ENCODE measurements at places on chromosomes 7 and 10.

DNA sequence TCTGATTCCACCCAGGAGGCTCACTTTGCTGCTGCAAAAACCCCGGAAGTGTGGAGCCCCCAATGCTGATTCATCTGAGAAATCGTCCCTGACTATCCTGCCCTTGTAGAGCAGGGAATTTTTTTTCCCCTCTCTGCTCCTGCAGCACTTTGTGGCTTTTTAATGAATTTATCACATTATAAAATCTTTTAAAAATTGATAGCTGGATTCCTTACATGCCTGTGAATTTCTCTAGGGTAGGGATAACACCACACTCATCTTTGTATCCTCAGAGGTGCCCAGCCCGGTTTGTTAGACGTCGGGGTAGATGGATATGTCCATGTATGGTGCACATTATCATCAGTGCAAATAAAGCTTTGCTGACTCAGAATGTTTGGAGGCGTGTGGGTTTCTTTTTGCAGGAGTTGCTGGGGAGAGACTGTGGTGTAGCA, 185.7 kb downstream of the STK31 start:
- no peak for DNase-seq

DNA sequence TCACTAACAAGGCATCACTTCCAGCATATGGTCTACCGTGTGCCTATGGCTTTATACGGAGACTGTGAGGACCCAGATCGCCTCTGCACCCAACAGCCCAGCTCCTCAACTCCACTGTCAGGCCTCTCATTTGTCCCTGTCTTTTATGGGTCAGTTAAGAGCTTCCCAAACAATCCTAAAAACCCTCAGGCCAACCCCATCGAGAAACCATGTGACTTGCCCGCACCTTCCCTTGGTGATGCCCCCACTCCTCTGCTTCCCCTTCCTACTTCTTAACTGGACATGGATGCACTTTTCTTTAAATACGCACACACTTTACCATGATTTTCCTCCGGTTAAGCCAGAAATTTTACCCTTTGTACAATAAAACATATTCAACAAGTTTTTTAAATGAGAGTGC, 46.8 kb downstream of the BAIAP2L1 start:
- DNase-seq = no peak

DNA sequence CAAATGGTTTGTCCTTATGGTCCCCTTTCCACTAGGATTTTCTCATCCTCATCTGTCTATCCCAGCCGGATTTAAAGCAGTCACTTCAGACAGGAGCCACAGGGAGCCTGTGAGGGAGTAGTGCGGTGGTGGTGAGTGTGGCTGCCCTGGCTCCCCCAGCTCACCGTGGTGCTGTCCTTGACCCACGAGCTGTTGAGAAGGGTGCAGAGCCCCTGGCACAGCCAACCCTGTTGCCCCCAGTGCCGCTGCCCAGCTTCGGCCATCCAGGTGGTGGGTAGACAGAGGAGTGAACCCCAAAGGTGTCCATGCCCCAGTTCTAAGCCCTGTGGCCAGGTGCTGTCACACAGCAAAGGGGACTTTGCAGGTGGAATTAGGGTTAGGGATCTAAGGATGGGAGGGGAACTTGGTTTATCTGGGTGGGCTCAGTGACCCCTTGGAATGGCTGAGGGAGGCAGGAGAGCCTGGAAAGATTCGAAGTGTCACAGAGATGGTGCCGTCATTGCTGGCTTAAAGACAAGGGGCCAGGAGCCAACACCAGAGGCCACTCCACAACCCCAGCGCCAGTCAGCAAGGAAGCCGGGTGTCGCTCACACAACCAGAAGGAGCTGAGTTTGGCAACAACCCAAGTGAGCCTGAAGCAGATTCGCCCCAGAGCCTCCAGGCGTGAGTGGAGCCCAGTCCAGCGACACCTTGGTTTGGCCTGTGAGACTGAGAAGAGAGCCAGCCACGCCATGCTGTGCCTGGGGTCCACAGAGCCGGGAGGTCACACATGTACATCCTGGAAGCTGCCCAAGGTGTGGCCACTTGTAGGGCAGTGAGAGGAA, 142.4 kb downstream of the ADCY1 start:
- DNase-seq = no peak

- peak; percentile 87 for DNase-seq
Observed at GRCh38 chr7:24576171-24577025, 3.1 kb downstream of the PALS2 start.

GRCh38 chr10:4648999-4649398, 177.0 kb upstream of the AKR1E2 start:
- DNase-seq = no peak

GRCh38 chr10:109668154-109668665, 255.1 kb downstream of the XPNPEP1 start:
- DNase-seq = no peak

DNA sequence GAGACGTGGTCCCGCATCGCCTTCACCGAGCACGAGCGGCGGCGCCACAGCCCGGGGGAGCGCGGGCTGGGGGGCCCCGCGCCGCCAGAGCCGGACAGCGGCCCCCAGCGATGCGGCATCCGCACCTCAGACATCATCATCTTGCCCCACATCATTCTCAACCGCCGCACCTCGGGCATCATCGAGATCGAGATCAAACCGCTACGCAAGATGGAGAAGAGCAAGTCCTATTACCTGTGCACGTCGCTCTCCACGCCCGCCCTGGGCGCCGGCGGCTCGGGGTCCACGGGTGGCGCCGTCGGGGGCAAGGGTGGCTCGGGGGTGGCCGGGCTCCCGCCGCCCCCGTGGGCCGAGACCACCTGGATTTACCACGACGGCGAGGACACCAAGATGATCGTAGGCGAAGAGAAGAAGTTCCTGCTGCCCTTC, 737 bp downstream of the CNNM2 start:
- no peak for DNase-seq

DNA sequence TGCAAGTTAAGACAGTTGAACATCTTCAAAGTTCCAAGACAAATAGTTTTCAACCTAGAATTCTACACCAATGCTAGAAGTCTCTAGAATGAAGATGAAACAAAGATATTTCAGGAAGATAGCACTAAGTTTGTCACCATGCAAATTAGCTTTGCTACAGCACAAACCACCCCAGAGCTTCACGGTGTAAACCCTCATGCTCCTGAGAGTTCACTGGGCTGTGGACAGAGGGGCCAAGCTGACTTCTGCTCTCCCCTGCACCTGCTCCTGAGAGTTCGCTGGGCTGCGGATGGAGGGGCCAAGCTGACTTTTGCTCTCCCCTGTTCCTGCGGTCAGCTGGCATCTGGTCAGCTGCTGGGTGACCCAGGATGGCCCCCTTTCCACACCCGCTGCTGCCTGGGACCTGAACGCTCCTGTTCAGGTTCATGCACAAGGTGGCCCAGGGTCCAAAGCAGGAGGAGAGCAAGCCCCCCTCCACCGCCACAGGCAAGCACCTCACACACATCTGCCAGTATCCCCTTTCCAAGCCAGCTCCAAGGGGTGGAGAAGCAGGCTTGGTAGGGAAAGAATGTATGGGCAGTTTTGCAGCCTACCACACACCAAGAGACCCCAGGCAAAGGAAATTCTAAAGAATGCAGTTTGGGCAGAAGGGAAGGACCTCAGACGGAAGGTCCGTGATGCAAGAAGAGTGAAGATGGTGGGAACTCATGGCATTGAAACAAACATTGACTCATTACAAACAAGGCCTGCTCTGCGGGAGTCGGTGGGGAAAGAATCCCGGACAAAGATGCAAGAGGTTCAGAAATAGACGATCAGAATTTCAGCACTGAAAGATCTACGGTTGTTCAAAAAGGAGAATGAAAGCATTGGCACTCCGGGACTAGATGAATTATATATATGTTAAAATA, 137.8 kb upstream of the PPP2R2D start:
- DNase-seq = no peak

DNA sequence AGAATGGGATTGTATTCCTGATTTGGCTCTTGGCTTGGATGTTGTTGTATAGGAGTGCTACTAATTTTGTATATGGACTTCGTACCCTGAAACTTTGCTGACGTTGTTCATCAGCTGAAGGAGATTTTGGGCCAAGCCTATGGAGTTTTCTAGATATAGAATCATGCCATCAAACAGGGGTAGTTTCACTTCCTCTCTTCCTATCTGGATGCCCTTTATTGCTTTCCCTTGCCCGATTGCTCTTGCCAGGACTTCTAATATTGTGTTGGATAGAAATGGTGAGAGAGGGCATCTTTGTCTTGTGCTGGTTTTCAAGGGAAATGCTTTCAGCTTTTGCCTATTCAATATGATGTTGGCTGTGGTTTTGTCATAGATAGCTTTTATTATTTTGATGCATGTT, 92.3 kb downstream of the CCDC7 start:
- DNase-seq = no peak

GRCh38 chr10:93076871-93077270, 3.2 kb downstream of the CYP26A1 start:
- DNase-seq = no peak

- peak; percentile 66 for DNase-seq
Observed at GRCh38 chr10:98357194-98357822, 57.7 kb downstream of the PYROXD2 start.

DNA sequence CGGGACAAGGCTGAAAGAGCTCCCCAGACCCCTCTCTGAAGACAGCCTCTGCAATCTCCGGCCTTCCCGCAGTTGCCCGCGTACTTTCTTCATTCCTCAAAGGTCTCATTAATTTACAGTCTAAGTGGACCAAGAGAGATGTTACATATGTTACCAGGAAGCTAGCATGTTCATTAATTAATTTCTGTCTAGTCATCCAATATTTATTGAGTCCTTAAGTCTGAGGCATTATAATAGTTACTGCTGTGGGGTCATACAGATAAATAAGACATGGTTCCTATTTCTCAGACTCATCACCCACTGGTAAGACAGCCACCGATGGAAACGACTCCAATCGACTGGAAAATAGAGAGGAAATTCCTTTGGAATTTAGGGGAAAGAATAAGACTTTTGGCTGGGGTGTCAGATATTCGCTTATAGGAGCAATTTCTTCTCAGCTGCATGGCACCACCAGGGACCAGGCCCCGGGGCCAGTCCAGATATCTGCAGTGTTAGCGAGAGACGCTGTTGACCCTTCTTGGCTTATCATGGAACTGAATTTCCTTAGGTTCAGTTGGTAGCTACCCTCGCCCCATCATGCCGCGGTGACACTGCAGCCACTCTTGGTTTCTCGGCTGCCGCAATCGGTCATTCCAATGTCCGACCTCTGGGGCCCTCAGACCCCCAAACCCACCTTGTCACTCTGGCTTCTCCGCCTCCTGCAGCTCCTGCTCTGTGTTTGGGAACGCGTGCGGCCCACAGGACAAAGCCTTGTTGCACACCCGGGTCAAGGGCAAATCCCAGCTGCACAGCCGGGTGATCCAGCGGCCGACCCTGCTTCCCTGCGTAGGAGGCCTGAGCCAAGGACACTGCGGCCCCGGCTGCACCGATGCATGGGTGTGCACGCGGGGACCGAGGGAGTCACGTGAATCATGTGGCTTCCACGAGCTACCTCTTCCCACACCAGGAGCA, 383.2 kb downstream of the DNAJB6 start:
- DNase-seq = no peak

DNA sequence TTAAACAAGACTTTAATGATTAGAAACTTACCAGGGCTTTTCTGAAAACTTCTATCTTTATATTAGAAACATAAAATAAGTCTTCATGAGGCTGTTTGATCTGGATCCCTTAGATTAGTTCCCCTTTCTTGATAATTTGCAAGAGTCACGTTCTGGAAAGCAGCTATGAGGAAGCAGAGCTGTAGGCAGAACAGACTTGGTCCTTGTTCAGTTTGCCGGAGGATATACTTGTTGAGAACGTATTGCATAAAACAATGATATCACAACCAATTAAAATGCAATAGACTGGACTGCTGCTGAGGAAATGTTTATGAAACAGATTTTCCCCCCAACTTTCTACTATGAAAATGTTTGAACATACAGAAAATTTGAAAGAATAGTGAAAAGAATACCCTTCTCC, 2.8 kb downstream of the SAMD9L start:
- no peak for DNase-seq

GRCh38 chr10:17062955-17063484, 66.6 kb downstream of the CUBN start:
- peak; percentile 64 for DNase-seq

GRCh38 chr7:67955061-67955460, 958.4 kb downstream of the TYW1 start:
- DNase-seq = no peak

DNA sequence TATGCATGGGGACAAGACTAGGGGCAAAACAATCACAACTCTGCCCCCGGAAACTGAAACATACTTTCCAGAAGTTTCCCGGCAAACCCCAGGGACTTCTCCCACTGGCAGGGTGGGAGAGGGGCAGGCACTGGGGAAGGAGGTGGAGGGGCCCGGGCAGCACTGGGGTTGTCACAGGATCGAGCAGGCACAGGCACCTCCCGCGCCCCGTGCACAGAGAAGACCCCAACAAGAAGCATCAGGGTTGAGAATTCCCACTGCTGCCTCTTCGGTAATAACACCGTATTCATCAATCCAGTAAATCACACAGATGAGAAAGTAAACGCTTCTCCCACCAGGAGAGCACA, 490.5 kb downstream of the PTPRN2 start:
- no peak for DNase-seq

GRCh38 chr7:102321351-102322201, 34.7 kb downstream of the SPDYE6 start:
- no peak for DNase-seq

- no peak for DNase-seq
Observed at GRCh38 chr7:36717586-36717985, 6.7 kb downstream of the AOAH start.

- DNase-seq = no peak
Observed at GRCh38 chr10:13402021-13402420, 53.9 kb upstream of the SEPHS1 start.

DNA sequence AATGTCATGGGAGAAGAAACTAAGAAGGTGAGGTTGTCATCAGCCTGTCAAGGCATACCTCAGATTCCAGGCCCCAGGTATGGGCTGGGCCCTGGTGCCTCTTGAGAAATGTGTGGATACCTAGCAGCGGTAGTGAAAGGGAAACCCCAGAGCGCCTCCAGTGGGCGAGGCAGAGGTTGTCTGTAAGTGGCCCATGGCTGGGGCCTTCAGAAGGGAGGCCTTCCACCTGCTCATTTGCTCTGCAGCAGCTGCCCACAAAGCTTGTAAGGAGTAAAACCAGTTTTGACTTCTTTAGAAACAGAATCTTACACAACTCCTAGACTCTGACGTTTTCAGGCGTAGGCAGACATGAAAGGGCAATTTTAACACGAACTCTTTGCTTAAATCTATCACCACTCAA, 509.9 kb downstream of the PARD3 start:
- DNase-seq = no peak

DNA sequence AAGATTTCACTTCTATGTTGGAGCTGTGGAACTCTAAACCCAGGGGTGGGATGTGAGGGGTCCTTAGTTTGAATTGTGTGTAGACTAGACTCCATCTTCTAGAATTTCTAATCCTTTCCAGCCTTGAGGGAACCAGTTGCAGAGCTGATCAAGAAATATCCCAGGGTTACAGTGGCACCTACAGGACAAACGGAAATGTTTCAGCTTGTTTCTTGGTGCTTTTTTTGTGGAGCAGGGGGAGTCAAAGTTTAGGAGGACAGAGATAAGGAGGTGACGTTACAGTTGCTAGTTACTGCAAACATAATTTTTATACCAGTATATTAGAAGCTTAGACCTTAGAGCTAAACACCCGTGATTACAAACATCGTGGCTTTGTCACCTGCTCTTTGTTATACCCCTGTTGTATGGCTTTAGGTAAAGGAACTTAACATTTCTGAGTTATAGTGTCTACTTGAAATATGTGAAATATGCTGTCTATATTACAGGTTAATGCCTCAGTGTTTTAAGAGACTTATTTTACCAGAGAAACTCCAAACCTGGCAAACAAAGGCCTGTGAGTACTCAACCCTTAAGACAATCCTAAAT, 84.5 kb upstream of the DYNC1I1 start:
- DNase-seq = peak; percentile 63

GRCh38 chr7:34036051-34036920, 130.9 kb downstream of the BMPER start:
- peak; percentile 66 for DNase-seq
